ENCODE measurements at places on chromosomes 2 and 18.

DNA sequence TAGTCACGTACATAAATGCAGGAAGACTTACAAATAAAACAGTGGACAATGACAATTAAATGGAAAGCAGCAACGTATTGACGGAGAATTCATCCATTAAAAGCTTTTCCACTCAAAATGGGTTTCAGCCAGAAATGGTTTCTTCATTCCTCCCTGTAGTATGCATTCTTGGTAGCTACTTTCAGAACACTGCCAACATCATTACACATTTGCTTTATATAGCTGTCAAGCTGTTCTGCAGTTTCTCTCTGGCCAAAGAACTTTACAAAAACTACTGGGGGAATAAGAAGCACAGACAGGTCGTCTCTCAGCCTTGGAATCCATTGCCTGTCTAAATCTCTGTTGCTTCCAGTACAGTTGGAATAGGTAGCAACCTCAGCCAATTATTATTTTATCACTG is 84.1 kb upstream of the NCKAP5 start:
- DNase-seq, result no peak

GRCh38 chr2:203583701-203584100 is 48.6 kb upstream of the RAPH1 start:
- no peak for DNase-seq

DNA sequence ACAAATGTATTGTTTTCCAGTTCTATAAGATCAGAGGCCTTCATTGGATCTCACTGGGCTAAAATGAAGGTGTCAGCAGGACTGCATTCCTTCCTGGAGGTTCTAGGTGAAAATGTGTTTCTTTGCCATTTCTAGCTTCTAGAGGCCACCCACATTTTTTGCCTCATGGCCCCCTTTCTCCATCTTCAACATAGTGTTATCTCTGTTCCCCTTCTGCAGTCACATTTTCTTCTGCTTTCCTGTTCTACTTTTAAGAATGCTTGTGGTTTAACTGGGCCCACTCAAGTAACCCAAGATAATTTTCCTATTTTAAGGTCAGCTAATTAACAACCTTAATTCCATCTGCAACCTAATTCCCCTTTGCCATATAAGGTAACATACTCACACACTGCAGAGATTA is 36.1 kb downstream of the METTL21A start:
- DNase-seq, result no peak

DNA sequence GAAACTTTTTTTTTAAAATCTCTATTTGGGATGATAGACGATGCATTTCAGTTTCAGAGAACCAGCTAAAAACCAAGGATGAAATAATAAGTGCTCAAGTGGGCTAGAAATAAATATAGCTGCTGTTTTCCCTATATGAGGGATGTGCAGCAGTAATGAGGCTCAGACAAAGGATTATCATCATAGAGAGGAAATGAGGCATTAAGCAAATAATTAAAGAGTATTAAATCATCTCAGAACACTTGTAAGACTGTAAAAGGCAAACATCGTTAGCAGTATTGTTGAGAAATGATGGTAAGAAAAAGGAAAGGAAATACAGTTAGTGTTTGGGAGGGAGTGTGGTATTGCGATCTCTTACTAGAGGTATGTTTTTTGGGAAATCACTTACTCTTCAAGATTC is 233.5 kb downstream of the TGIF1 start:
- no peak for DNase-seq

- no peak for DNase-seq
Measured at GRCh38 chr2:234587341-234588053, 90.6 kb upstream of the ARL4C start.

DNA sequence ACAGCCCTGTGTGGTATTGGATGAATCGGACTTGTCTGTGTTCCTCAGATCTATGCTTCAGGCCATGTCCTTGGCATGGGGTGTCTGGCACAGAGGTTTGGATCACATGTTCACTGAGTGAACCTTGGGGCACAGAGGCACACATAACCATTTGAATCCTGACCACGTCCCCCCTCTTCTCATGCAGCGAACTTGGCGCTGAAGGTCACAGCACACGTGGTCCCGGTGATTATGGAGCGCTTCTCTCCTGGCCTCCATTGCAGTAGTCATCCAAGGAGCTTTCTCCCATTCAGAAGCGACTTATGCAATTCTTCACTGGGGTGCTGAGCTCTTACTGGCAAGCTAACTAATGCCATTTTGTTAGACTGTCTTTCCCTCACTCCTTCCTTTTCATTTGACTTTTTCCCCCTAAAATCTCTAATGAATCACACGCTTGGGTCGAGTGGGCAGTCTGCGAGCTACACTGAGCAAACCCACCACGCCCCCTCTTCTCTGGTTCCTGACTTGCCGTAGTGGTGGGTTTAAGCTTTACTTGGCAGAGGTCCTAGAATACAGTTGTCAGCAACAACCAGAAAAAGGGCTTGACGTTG is 59.4 kb downstream of the KCNG2 start:
- DNase-seq, result no peak

- no peak for DNase-seq
Measured at GRCh38 chr2:109521233-109522062, 92.3 kb downstream of the SEPTIN10 start.

DNA sequence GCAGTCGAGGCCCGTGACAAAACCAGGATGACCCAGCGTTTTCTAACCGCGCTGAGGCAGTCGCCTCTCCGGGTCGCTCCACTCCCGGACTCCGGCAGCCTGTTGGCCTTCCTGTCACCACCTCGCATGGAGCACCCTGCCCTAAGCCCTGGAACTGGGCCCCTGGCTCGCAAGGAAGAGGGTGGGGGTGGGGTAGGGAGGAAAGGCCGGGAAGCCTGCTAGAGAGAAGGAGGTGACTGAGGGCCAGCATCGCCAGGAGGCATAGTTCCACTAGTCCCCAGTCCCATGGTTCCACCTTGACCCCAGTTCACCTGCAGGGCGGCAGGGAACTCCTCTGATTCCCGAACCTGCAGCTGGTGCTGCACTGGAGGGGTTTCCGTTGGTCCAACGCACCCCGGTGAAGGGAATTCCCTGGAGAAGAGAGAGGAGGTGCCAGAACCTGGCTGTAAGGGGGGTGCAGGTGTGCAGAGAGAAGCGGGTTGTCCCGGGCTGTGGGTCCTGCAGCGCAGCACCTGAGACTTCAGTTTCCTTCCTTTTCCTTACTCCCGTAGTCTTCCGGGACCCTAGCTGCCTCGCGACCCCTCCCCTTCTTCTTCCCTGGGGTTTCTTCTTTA is 11.8 kb upstream of the EN1 start:
- no peak for DNase-seq

Measured in stimulated activated CD8-positive, alpha-beta memory T cell treated with anti-CD3 and anti-CD28 coated beads, Interleukin-7, amount 100 ng/mL, for 24 hours (primary cell).